ENCODE measurements at places on chromosomes 3 and 15. TPM values are rescaled to one million over a fixed set of nuclear protein-coding genes. Genes with fewer than 3 reads are reported as not detected.

The TRIM42 gene
- not detected for total RNA-seq

The PRR23B gene
- not detected for total RNA-seq

The EFCC1 gene
- total RNA-seq: not detected

The SLC12A1 gene
- total RNA-seq: not detected

The FGF12 gene
- not detected for total RNA-seq

The AP4E1 gene
- total RNA-seq: 10.5 TPM

Measured in G401 (cell line).